Stimulated activated CD4-positive, alpha-beta T cell treated with anti-CD3 and anti-CD28 coated beads, TNF-alpha, amount 100 ng/mL, for 4 hours (primary cell): ENCODE measurements at places on chromosomes 5 and 9.

GRCh38 chr5:124355928-124356327 lies 390.5 kb downstream of the ZNF608 start:
- no peak for DNase-seq

DNA sequence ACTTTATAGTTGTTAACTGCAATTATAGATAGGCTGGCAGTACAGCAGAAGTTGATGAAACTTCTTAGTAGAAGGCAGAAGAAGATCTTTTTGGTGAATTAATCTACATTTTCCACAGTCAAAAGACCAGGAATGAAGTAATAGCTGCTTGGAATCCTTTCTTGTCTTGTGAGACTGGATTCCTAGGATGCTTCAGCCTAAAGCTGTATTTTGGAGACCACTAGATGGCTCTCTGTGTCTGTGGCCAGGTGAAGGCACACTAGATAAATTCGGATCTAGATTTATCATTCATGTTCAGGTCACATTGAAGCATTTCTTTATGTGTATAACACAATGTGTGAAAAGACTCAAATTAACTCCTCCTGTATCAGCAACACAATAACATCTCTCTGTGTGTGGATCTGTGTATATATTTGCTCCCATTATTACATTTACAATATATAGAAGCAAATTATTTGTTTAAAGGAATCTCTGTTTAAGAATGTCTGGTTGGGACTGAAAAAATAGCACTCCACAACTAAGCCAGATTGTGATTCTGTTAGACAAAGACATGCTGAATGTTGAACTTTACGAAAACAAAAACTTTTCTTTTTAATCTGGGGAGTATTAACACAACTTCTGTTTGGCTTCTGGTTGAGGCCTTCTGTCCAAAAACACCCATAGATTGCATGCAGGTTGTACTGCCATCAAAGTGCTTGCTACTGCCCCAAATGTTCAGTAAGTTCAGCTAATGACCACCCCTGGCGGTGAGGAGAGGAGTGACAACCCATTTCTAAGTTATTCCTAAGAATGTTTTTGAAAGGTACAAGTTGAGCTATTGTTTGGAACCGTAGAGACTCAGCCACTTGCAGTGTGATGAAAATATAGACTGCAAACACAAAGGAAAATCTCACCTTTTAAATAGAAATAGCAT lies 10.6 kb downstream of the GRIN3A start:
- no peak for DNase-seq

- DNase-seq = no peak
These were observed 91.2 kb upstream of the PRR16 start for GRCh38 chr5:120372899-120373298.

DNA sequence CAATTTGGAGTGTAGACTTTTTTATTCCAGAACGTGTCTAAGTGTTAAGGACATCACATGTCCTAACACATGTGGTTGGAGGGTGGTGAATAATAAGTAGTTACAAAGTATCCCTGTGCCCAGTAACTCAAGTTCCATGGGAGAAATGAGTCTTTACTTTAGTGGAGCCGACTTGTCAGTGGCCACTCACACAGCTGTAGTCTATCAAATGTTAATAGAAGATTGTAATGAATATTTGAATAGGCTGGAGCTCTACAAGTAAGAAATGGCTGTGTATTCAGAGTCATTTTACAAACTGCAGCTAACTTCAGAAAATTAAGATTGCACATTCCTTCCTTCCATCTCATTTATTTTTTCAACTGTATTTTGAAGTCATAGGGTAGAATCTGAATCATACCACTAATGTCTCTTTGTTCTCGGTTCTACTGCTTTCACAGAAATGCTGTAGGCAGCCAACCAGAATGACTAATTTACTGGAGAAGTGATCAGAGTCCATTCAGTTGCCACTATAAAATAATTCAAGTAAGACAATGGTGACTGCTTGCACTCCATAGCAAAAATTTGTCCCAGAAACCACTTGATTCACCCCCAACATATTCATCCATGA lies 394.8 kb downstream of the NR2F1-AS1 start:
- DNase-seq = no peak

DNA sequence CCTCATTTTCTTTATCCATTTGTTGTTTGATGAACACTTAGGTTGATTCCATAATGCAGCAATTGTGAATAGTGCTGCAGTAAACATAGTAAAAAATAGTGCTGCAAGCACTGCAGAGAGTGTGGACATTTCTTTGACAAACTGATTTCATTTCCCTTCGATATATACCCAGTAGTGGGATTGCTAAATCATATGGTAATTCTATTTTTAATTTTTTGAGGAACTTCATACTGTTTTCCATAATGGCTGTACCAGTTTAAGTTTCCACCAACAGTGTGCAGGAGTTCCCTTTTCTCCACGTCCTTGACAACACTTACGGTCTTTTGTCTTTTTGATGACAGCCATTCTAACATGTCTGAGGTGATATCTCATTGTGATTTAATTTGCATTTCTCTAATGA lies 138.2 kb upstream of the PLPPR1 start:
- DNase-seq = no peak

- DNase-seq = no peak
These were observed 14.6 kb downstream of the UBE2D2 start for GRCh38 chr5:139575751-139576150.

- DNase-seq = no peak
These were observed 29.9 kb upstream of the GNA14 start for GRCh38 chr9:77677957-77678535.

DNA sequence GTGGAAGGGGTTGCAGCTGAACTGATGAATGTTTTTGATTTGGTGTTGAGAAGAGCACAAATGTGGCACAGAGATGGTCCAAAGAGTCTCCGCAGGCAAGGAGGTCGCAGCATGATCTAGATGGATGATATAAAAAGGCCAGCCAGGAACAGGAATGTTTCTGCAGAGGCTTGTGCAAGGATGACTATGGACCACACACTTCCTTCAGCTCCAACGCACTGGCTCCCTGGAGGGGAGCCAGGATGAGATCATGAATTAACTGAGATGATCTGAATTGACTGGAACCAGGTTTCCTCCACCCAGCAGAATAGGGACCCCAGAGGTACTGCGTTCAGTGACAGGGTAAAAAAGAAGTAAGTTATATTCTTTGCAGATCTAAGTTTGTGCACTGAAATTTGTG lies 89.0 kb downstream of the ARSB start:
- DNase-seq = no peak

GRCh38 chr9:22165144-22165543 lies 156.0 kb upstream of the CDKN2B start:
- DNase-seq = no peak

DNA sequence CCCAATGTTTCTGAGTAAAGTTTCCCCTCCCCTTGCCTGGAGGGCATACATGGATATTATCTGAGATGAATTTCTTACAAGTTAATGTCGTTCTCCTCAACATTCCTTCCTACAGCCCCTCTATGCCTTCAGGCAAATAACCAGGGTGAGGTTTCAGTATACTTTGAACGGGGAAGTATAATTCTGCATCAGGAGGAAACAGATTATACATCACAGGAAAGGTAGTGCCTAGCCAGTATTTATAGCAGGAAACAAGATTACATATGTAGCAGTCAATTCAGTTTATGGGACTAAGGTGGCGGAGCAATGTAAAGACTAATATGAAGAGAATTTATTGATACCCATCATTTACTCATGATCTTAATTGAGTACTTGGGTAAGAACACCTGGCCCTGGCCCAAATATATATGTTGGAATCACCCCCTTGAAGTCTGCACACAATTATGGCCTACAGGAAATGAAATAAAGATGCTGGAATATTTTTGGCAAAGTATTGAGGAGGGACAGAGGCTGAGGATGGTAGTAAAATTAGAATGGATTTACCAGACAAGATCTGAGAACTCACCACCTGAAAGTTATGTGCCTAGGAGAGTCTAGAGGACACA lies 661.1 kb downstream of the PTPRD start:
- no peak for DNase-seq
